Heart right ventricle (tissue), 16 donors: ENCODE measurements at places on chromosomes 13 and 19. TPM values are rescaled to one million over a fixed set of nuclear protein-coding genes. Genes with fewer than 3 reads are reported as not detected.
A peak's percentile ranks its signal among the peaks of the same experiment; 100 is the strongest.

Gene PLEKHA4
- total RNA-seq: 36.6 TPM

- H3K36me3 ChIP-seq: no peaks in the 10 kb centered on the region
- no peaks in the 10 kb centered on the region for H3K27me3 ChIP-seq
- H3K4me3 ChIP-seq: peak within 1 kb of the TSS; percentile 97
- H3K4me1 ChIP-seq: peaks cover 33% of the 10 kb centered on the region
Measured at GRCh38 chr19:13150187-13150930, at the start of the genes IER2 and STX10. Gene IER2 (plus strand): TSS chr19:13150411. CDS start chr19:13153187, 2,776 bp downstream. Gene STX10 (minus strand): TSS chr19:13150375. CDS start chr19:13150173, 202 bp downstream.

DNA sequence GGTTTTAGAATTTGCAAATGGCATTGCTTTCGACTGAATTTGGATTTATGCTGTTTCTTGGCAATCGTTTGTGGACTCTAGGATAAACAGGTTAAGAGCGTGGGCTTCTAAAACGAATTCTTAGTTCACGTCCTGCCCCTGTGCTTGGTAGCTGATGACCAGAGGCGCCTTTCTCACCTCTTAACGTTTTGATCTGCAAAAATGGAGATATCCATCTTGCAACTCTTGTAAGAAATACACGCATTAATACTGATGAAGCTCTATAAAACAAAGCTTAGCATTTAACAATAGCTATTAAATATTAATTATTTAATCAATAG lies 580 bp upstream of the KATNAL1 start:
- DNase-seq: no peak
- H3K27me3 ChIP-seq: no peaks in the 10 kb centered on the region
- no peak overlapping the region for H3K27ac ChIP-seq
- peaks cover 60% of the 10 kb centered on the region for H3K4me1 ChIP-seq

DNA sequence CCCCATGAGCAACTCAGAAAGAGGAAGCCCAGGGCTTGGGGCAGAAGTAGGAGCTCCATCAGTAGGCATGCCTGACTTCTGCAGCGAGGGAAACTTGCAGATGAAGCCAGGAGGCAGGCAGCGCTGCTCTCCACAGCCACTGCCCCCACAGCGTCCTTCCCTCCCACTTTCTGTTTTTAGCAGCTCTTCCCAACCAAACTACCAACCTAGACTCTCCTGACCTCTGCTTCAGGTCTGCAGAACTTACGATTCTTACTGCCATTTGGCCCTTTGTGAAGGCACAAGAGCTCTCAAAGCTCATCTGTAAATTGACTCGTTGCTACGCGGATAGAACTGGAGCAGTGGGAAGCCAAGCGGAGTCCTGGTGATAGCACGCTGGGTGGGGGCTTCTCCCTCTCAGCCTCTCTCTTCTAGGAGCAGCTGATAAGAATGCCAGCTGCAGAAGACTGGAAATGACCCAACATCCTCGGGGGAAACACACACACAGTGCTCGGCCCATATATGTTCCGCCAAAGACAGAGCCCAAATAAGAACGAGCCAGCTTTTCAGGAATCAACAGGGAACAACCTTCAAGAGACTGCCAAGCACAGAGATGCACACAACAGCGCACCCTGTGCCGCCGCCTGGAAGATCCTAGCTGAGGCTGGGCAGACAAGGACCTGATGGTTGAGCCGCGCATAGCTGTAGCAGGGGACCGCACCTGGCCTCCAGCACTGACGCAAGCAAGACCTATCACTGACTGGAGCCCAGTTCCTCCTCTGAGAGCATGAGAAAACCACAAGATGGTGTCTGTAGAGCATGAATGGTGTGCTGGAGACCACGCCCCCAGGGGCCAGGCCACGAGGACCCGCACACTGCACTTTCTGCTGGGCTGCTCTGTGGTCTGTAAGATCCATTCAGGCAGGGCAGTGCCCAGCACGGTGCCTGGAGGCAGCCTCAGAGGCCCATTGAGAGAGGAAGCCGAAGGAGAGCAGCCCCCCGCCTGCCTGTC lies 15.9 kb upstream of the SLC35E1 start:
- DNase-seq: no peak
- peaks cover 99% of the 10 kb centered on the region for H3K4me1 ChIP-seq
- no peaks in the 10 kb centered on the region for H3K27me3 ChIP-seq
- H3K27ac ChIP-seq: peak overlapping the region; percentile 56
- H3K36me3 ChIP-seq: no peaks in the 10 kb centered on the region

DNA sequence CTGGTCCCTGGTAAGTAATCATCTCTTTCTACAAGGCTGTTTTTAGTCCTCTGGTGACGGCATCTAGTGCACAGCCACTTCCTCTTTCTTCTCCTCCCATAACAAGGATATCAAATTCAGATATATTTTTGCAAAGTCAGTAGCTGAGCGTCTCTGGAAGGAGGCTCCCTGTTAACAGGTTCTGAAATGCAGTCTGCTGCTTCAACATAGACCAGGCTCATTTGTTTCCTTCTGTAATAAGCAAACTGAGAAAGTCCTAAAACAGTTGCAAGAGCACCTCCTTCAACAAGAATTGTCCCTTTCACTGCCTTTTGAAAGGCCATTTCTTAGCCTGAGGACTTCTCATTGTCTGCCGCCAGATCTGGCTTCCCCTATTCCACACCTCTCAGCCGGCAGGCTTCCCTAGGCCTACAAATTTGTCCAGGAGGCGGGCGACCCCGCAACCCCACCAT lies 7.4 kb upstream of the ZSCAN5A start:
- peaks cover 23% of the 10 kb centered on the region for H3K4me1 ChIP-seq
- no peak overlapping the region for H3K4me3 ChIP-seq
- H3K27ac ChIP-seq: no peak overlapping the region
- no peaks in the 10 kb centered on the region for H3K27me3 ChIP-seq
- DNase-seq: no peak
